ENCODE measurements at places on chromosomes 11 and 22.

DNA sequence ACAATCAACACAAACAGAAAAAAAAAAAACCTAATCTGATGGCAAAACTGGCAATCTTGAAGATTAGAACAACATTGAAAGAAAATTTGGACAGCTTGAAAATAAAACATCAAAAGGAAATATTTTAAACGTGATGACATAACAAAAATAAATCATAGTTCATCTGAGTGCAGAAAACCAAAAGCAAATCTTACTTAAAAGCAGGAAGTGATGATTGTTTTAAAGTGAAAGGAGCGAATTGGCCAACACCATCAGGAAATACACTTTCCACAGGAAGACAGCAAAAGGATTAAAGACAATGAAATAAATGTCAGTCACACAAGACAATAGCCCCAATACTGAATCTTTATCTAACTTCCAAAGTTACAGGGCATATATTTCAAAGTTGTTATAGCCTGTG, 696.5 kb upstream of the CHORDC1 start:
- DNase-seq: no peak

- no peak for DNase-seq
Observed at GRCh38 chr11:70544774-70545609, 146.7 kb downstream of the CTTN start.

DNA sequence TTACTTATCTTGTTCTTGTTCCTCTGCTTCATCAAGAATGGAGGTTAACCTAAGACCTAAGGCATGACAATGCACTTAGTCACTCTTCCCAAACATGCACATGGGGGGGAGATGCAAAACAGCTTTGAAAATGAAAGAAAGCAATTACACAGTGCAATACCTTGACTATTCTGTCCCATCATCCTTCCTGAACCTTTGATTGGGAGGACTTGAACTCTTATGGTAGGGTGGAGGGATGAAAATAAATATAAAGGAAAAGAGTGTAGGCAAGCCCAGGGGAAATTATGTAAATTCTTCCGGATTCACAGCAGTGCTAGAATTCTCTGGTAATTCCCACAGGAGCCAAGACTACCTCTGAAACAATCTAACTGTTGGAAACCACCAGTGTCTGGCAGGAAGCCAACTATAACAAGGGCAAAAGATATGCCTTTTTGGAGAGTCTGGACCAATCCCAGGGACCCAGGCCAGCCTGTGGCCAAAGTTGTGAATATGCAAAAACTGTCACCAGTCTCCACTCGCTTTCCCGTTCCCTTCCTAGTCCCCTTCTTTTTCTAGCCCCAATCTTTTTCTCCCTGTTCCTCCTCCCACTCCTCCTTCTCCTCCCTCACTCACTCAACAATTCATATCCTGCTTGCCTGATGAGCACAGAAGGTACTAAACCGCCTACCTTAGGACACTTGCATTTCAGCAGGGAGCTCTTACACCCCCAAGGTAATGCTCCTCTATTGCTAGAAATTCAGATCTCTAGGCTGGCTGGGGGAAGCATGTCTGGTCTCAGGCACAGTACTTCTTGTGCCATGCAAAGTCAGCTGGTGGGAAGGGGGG, 2.5 kb upstream of the RCN1 start:
- no peak for DNase-seq

GRCh38 chr11:66116576-66117361, 46.7 kb downstream of the PACS1 start:
- DNase-seq: no peak

DNA sequence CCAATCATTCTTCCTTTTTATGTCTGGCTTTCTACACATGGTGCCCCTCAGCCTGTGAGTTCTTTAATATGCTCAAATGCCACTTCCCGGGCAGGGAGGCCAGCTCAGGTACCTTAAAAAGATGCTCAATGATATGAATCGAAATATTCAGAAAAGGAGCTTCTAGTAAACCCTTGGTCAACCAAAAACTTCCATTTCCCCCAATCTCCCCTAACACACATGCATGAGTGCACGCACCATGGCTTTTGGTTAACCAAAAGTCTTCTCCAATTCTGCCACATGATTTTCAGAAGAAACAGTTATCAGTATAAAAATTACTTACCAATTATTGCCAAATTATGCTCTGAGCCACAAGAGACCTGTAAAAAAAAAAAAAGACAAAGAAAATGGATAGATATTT, 135.0 kb downstream of the SERGEF start:
- DNase-seq: no peak

- no peak for DNase-seq
Observed at GRCh38 chr22:37020192-37020479, 594 bp downstream of the MPST start.

DNA sequence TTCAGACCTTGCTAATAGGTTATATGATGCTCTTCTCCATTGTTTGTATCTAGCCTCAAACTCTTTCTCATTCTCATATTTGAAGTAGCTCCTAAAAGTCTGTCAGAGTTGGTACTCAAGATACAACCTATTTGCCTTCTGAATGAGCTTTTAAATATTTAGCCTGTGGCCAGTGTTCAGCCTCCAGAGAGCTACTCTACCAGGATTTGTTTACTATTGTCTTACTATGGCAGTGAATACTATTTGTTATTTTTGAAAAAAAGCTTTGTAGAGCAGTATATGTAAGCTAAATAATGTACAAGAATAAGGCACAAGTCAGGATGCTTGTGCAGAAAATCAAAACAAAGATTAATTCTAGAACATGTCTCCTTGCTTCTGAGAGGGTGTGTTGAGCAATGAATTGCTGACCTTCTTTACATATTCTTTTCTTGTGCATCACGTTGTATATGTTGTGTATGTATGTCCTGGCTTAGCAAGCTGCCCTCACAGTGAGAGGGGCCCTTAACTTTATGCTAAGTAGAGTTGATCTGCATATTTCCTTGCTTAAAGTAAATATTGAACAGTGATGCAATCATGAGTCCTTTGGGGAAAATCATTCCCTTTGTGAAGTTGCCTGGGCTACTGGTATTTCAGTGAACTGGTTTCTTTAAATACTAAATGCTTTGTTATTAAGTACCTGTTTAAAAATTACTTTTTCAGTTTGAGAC, 438.0 kb downstream of the LUZP2 start:
- DNase-seq: no peak

DNA sequence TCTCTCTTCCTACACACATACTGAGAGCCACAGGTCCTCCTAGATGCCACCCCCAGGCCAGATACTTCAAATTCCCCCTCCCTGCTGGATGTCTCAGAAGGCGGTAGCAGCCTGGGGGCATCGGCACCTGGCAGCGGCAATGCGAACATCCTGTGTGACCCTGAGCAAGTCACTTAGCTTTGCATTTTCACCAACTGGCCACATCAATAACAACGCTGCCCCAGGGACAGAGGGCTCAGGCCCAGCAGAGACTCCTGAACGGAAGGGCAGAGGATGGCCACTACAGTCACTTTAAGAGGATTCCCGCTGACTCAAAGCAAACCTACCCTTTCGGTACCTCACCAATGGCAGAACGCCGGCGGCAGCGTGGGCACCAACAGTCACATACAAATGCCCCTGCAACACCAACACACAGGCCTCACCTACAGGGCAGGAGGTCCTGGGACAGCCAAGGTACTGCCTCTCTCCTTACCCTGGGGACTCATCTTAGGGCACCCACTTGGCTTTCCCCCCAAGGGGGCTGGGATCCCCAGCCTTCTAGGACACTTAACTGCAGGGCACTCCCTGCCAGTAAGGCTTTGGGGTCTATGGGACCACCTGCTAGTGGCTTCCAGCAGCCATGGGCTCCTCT, 1.6 kb downstream of the LMO1 start:
- DNase-seq: no peak

GRCh38 chr22:24466716-24467328, 28.3 kb upstream of the UPB1 start:
- no peak for DNase-seq

DNA sequence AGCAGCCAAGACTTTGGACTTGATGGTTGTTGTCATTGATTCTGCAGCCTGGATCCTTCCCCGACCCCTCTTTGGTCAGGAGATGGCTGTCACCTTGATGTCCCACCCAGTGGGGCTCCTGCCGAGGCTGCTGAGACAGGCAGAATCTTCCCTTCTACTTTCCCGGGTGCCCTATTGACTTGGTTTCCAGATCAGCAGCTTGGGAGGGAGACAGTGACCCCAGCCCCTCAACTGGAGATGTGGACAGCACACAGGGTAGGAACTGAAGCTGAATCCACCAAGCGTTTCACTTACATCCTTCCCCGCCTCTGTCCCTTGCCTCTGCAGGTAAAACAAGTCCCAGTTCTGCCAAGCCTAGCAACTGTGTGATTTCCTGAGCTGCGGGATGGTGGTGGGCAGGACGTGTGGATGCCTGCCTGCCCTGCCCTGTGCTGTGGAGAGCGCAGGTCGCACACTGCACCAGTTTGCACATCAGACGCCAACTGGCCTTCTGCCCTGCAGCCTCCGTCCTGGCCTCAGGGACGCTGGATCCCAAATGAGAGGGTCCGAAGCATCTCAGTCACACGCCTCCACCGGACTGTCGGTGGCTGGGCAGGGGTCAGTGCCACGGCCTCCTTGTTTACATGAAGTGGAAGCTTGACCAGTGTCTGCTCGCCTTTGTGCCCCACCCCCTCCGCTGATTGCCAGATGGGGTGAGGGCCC, 34.6 kb downstream of the FAM83F start:
- DNase-seq: no peak

DNA sequence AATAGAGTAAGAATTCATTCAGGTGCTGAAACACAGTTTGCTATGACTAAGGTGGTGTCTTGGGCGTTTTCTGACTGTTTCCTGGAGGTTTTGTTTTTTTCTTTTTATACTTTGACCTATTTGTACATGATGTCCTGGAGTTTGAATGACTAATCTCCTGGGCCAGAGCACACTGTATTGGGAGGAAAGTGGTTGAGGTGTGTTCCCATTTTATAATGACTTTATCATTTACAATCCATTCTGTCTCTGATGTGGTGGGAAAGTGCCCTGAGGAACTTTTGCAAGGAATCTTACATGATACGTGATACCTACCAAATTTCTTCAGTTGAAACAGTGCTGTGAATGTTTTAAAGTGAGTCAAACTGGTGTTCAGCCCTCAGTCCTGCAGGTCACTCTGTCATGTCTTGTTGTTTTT, 80.8 kb downstream of the TNRC6B start:
- no peak for DNase-seq

- no peak for DNase-seq
Observed at GRCh38 chr11:24295360-24295759, 201.5 kb upstream of the LUZP2 start.

DNA sequence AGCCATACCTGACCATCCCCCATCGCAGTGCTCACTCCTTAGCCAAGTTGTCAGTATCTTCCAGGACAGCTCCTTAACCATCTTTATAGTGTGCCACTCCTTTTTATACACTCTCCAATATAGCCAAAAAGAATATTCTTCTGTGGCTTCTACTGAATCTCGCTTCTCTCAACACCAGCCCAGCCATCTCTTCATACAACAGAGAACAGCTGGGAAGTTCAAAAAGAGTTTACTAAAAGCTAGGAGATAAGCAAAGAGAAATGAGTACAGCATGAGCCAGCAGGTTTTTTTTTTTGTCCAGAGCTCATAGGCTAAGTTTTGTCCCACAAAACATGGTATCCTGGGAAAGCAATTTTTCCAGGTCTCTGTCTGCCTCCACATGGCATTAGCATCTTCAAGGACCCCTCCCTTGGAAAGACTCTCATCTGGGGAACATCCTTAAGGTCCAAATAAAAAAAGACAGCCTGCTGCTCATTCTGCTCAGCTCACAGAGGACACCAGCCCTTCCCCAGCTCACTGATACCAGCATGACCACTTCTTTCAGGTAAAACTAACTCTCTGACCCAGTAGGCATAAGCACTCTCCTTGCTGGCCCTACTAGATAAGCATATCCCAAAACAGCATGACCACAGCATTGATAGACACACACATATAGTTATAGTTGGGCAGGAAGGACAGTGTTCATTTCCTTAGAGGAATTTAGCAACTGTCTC, 48.8 kb upstream of the YWHAH start:
- no peak for DNase-seq

- DNase-seq: no peak
Observed at GRCh38 chr11:35248558-35249323, 109.8 kb downstream of the CD44 start.
